ENCODE measurements at places on chromosomes 3 and 15.

- no peak for DNase-seq
Measured at GRCh38 chr3:44513513-44513912, 36.0 kb upstream of the ZNF445 start.

- no peak for DNase-seq
Measured at GRCh38 chr15:51938286-51938685, 33.3 kb downstream of the LEO1 start.

DNA sequence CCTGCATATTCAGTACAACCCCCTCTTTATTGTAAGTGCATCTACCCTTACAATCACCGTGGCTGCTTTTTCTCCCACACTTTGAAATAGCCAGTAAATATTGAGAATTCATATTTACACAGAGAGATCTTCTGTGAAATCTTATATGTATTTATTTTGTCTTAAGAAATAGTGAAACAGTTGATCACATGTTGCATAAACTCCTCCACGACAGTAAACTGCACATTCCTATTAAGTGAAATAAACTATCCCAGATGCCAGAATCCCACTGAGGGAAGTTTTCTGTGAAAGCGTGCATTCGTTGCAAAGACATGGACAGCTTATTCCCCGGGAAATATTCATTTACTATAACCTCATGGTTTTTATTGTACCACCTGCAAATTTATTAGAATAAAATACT, 796.0 kb downstream of the ROBO2 start:
- DNase-seq, result no peak

GRCh38 chr3:61600195-61600594, 38.8 kb downstream of the PTPRG start:
- DNase-seq, result no peak

DNA sequence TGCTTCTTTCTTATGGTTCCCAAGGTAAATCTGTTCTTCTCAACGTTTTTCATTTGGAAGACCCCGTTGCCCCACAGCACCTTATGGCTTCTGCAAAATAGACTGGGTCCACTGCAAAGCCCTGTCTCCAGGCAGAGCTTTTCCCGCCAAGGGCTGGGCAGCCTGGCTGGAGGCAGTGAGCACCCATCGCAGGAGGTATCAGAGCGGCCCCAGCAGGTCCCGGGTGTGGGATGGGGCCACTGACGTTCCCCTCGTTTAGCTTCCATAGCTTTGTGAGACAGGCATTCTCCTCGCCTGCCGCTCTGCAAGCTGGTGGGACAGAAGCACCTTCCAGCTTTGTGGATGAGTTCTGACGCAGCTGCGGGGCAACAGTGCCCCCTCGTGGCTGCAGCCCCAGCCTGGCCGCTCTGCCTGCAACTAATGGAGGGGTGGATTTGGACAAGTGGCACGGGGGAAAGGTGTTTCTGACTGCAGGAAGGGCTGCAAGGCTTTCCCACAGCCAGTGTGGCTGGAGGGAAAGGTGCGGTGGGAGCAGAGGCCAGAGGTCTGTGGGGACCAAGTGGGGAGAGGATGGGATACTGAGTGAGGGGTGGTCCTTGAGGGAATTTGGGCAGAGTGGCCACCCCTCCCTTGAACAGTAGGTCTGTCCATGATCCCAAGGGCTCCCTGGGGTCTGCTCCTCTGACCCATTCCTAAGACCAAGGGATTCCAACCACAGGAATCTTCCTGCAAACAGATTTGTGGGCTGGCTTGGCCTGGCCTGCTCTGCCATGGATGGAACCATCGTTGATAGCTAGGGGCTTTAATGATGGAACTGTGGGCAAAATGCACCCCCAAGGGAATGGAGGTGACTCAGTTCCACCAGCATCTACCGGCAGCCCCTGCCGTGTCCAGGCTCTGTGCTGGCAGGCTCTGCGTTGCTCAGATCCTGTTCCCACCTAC, 99.4 kb downstream of the FBLN2 start:
- DNase-seq, result peak; percentile 49

DNA sequence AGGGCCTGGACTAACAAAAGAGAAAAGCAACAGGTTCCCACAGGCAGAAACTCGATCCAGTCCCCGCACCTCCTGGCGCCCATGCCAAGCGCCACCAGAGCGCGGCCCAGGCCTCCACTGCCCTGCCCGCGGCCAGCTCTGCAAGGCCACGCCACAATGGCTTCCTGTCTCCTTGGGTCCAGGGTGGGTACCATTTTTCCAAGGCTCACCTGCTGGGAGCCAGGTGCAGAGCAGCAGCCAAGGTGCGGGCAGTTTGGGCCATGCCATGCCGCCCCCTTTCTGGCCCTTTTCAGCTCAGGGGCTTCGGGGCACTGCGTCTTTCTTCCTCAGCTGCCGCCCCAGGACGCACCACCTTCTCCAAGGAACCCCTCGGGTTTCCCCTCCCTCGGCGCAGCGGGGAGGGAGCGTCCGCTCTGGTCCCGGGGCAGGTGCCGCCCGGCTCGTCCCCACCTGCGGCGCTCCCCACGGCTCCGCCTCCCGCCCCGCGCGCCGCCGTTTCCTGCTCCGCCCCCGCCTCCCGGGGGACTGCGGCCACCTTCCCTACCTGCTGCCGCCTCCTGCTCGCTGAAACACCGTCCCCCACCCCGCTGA, at the start of gene ILDR1:
TSS of gene ILDR1 (minus strand) at position 437 of the 591 bp plus-strand sequence. CDS start at position 267, 170 bp downstream.
- no peak for DNase-seq

DNA sequence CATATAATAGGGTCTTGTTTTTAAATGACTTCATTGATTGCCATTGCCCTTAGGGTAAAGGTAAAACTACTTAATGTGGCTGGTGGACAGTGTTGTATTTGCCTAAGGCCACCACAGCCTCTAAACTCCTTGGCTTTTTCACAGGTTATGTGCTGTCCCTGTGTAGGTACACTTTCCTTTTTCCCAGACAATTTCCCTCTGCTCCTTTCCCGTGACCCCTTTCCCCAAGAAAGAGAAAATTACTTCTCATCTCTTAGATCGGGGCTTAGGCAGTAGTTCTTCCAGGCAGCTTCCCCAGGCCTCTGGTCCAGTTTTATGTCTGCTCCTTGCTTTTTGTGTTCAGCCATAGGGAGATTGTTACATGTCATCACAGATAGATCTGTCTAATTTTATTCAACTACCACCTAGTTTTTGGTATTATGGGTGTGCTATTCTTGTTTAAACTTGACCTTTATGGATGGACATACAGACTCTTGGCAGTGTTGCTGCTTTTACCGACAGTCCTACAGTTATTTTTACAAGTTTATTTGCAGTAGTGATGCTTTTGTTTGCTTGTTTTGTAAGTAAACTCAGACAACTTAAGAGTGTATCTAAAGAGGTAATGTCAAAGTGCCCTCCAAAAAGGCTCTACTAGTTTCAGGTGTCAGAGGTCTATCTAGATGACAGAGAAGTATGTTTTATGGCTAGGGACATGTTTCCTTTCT, 20.5 kb upstream of the SCAANT1 start:
- no peak for DNase-seq

GRCh38 chr3:118949113-118949760, 85.4 kb downstream of the IGSF11 start:
- no peak for DNase-seq

DNA sequence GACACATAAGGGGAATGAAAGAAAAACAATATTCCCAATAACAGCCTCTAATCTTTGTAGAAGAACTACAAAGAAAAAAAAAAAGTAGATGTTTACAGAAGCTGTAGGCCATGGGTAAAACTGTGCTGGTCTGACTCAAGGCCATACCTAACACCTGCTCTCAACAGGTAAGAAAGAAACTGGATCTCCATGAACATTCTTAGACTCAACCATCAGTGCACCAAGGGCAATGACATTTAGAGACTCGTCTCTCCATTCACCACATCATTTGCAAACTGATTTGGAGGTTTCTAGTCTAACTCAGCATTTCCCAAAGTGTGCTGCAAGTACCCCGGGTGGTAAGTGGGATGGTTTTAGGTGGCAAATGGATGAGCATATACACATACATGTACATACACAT, 164.2 kb downstream of the FOXP1 start:
- DNase-seq, result no peak

- no peak for DNase-seq
Measured at GRCh38 chr3:161349529-161350312, 21.6 kb downstream of the SPTSSB start.

- no peak for DNase-seq
Measured at GRCh38 chr3:26799679-26800317, 177.2 kb downstream of the LRRC3B start.

- DNase-seq, result no peak
Measured at GRCh38 chr15:67838789-67839332, 984 bp downstream of the RNU6-1 start.

DNA sequence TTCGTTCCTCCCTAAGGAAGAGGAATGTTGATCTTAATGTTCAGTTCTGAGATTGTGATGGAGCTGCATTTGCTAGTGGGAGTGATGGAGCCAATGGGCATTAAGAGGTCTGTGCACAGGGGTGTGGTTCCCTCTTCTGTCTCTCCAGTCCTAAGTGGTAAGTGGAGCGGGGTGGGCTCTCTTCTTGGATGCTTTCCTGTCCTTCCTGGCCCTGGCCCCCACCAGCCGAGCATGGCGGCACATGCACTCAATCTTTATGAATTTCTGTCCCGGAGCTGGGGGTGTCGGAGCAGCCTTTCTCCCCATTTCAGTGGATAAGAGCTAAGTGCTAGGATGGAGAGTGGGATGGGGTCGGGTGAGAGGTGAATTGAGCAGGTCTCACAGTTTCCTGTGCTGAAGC, 37.6 kb upstream of the ADCY5 start:
- DNase-seq, result no peak

DNA sequence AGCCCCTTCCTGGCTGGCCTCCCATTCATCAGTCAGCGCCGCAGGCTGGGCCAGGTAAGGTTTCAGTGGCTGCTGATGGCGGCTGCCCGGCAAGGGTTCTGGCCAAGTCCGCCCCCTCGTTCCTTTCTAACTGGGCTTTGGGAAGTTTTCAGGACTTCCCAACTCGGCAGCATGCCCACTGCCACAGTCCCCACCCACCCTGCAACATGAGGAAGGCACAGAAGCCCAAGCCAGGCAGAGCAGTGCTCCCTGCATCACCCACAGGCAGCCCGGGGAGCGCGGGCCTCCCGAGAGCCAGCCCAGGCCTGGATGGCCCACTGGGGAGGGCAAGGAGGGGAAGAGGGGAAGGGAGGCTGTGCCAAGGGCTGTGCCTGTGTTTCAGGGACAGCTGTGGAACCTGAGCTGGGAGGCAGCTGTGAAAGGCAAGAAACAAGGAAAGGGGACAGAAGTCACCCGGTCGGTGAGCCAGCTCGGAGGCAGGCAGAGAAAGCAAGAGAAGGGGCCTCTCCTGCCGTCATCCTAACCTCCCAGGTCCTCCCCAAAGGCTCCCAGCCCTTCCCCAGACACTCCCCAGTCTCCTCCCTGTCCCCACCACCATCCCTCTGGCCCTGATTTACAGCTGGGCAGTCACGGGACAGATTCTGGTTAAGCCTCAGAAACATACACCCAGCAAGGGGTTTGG, 73.9 kb downstream of the CPN2 start:
- no peak for DNase-seq

DNA sequence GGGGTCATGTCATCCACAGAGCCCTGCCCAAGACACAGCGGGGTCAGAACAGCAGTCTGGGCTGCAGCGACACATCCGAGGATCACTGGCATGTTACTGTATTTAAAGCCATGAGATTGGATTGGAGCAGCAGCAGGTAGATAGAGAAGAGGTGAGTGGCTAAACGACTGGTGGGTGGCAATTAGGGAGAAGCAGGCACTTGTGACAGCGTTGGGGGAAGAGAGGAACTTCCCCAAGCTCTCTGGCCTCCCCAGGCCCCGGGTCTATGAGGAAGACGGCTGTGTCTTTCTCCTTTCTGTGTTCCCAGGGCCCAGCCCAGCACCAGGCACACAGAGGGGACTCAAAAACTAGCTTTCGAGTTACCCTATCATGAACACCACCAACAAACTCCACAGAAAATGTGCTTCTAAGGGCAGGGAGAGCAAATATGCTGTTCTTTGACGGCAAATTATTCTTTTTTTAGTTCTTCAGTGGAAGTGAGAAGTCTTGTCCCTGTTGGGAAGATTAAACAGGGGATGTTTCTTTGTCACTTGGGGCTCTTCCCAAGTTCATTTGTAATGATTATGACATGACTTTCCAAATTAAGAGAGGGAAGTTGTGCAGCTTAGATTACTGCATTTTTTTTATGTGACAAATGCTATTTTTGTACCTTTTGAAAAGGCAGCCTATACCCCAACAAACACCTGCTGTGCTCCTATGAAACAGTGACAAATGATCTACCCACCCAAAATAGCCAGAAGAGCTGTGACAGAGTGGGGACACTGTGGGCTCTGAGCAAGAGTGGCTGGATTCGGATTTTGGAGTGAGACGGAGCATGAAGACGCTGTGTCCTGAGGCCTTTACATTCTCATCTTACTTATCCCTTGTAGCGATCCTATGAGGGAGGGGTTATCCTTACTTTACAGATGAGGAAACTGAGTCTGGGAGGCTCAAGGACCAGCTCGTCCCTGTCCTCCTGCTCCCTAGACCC, 7.2 kb upstream of the SYNM start:
- no peak for DNase-seq

DNA sequence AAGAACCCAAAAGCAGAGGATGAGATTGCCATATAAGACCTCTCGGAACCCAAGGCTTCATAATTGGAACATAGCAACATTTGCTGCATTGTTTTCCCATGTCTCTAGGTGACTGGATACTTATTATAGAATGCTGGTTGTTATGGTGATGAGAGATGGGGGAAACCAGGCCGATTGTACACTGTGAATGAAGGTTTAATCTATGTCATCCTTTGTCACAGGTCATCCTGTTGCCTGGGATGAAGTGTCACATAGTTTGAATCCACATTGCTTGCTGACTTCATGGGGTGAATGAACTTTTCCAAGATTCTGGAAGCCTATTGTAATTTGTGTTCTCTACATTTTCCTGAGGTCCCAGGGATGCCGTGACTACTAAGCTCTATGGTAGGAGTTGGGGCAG, 41.8 kb downstream of the CLEC3B start:
- no peak for DNase-seq

- no peak for DNase-seq
Measured at GRCh38 chr3:152060701-152061100, 187.3 kb downstream of the SUCNR1 start.

DNA sequence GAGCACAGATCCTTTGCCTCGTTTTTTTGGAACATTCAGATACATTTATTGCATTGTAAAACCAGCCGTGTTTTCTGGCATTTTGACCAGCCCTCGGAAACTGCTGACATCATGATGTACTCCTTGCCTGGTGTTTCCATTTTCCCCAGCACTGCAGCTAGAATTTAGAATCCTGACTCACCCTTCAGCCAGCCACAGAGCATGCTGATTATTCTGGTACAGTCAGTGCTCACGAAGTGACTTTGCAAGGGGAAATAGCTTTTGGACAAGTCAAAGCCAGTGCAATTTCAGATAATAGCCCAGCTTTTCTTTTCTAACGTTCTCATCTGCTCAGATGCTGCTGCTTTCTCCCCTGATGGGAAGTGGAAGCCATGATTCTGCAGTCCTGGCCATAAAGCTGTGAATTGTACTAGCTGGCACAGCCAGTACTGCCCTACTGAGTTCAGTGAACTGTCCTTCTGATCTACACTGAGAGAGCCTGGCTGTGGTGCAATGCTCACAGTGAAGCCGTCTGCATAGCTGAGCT, 12.1 kb upstream of the CNBP start:
- DNase-seq, result no peak

GRCh38 chr3:48571938-48572337, 8.4 kb upstream of the UCN2 start:
- DNase-seq, result no peak
